ENCODE measurements at places on chromosomes 7 and 10.
A peak's percentile ranks its signal among the peaks of the same experiment; 100 is the strongest.

- no peak for DNase-seq
Measured at GRCh38 chr7:35505066-35505465, 189.9 kb downstream of the HERPUD2 start.

DNA sequence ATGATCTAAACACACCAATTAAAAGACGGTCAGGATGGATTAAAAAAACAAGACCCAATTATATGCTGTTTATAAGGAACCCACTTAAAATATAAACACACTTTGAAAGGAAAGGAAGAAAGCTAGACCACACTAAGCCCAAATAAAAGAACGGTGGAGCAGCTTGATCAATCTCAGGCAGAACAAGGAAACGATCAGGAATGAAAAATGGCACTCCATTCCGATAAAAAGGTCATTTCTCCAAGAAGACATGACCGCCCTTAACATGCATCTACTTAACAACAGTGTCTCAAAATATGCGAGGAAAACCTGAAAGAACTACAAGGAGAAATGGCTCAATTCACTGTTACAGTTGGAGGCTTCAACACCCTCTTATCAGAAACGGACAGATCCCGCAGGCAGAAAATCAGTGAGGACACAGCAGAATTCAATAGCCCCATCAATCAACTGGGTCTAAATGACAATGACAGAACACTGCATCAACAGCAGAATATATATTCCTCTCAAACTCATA is 210.0 kb downstream of the MAD1L1 start:
- DNase-seq, result no peak

DNA sequence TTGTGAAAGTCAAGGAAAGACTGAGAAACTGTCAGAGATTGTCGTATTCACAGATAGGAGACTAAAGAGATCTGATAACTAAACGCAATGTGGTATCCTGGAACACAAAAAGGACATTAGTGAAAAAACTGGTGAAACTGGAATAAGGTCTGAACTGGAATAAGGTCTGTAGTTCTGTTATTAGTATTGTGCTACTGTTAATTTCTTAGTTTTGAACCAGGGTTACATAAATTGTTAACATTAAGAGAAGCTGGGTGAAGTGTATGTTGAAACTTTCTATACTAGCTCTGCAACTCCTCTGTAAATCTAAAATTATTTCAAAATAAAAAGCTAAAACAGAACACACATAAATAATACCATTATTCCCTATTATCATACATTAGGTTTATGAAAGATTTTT is 3.4 kb upstream of the NT5C2 start:
- no peak for DNase-seq

DNA sequence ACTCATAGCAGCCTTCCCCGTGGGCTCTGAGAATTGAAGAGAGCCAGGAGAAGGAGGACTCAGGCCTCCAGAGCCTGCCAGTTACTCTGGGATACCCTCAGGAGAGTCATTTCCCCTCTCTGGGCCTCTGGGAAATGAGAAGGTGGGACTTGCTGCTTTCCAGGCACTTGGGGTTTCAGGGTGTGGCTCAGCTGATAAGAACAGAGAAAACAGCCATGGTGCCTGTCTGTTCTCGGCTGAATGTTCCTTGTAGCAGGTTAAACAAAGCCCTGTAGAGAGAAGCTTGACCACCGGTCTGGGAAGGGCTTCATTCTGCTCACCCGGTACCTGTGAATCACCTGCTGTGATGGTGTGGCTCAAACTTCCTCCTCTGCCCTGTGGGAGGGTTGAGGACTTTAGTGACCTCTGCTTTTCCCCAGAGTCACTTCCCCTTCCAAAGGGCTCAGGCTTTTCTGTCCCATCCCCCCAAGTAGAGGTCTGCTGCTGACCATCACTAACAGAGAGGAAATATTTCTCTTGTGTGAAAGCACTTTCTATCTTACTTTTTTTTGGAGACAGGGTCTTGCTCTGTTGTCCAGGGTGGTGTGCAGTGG is 212.4 kb upstream of the GALNT17 start:
- DNase-seq, result no peak

GRCh38 chr7:50147951-50148808 is 55.1 kb upstream of the ZPBP start:
- peak; percentile 43 for DNase-seq

GRCh38 chr7:21651697-21652096 is 108.9 kb downstream of the DNAH11 start:
- DNase-seq, result no peak

DNA sequence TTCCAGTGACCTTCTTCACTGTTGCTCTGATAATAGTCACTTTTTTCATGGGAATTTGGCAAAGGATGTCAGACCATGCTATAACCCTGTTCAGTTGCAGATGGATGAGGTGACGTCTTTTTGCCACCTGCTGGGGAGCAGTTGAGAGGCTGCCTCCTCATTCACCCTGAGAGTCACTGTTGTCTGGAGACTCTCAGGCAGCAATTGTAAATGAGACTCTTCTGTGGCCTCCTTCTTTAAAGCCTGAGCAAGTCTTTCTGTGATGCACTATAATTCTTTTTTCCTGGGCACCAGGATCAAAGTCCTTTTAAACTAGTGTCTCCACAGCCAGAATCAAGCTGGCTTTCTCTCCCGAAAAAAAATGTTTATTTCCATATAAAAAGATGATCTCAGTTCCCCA is 345.1 kb downstream of the ARL4A start:
- no peak for DNase-seq

- DNase-seq, result no peak
Measured at GRCh38 chr7:379456-380138, 89.6 kb downstream of the FOXL3 start.

DNA sequence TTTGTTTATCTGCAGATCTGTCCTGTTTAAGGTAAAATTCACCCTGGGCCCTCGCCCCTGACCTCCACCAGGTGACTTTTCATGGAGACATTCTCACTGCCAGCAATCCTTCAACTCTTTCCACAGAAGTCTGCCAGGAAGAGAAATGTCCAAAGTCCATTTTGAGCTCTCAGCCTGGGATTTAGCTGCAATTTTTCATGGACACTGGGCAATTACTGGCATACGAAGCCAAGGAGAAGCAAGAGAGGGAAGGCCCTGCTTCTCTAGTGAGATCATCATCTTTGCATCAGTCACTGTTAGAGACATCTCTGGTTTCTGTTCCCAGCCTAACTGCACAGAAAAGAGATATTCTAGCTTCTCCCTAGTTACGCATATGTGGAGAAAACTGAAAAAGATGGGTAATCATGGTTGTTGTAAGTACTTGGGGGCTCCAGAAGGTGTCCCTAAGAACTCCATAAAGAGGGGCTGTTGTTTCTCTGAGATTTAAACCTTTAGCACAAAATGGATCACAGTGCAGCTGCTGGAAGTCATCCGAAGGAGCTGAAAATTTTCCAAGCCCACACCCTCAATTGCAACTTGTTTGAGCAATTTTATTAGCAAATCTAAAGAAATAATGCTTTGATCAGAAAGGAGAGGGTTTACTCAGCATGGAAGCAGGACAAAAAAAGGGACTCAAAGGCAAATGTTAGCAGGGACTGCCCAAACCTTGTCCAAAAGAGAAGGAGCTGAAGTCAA is 168.9 kb downstream of the SNX10 start:
- no peak for DNase-seq

DNA sequence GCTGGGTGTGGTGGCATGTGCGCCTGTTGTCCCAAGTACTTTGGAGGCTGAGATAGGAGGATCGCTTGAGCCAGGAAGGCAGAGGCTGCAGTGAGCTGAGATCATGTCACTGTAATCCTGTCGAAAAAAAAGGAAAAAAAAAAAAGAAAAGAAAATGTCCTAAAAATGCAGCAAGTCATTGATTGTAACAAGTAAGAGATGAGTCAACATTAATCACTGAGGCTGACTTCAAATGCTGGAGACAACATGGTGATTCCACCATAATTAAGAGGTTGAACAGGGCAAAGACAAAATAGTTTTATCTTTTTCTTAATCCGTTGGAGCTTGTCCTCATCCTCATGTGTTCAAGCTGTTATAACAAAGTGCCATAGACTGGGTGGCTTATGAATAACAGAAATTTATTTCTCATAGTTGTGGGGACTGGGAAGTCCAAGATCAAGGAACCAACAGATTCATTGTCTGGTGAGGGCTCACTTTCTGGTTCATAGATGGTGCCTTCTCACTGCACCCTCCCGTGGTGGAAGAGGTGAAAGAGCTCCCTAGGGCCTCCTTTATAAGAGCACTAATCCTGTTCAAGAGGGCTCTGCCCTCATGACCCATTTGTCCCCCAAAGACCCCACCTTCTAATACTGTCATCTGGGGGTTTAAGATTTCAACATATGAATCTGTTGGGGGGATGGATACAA is 60.3 kb downstream of the TBXAS1 start:
- no peak for DNase-seq

- no peak for DNase-seq
Measured at GRCh38 chr10:2340831-2341647, 603.7 kb upstream of the ADARB2 start.

- DNase-seq, result no peak
Measured at GRCh38 chr7:20913853-20914252, 127.2 kb upstream of the SP8 start.

GRCh38 chr10:102537948-102538347 is 34.2 kb downstream of the SUFU start:
- DNase-seq, result no peak

DNA sequence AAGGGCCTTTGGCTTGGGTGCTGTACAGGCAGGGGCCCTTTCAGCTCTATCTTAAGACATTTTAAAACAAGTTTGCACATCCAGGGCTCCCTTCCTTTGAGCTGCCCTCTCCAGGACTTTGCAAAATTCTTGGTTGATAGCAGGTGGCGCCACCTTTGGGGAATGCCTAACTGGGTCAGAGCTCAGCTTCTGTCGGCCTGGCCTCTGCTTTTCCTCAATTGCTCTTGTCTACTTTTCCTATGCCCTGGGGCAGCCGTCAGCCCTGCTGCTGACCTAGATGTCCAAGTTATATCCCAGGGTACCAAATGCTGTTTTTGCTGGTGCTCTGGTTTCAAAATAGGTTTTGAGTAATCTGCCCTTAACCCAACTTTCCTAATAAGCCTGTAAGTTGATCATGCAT is 65.8 kb downstream of the APBB1IP start:
- no peak for DNase-seq

DNA sequence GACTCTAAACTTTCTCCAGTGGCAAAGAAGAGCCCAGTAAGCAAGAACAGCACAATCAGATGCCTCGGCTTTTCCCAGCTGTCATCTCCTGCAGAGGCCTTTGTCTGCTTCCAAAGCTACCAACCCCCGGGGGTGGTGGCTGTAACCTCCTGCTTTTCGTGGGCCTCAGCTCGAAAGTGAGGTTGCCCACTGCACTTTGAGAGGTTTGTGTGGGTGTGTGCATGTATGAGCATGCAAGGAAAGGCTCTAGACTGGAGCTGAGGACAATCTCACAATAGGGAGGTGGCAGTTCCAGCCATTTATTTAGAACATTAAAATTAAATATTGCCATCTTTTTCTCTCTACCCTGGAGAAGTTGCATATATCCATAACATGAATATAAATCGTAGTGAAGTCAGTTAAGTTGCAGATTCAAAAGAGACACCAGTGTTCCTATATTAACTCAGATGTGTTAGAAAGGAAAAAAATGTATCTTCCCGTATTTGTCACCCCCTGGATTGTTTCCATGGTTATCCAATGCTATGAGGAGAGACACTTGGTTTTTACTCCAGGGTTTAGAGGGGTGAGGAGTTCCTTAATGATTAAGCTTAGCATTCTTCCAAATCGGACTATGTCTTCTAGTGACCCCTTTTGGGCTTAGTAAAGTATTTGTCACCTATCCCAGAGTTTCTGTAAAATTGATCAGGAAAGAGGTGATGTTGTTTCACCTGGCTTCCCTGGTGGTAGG is 781.1 kb downstream of the INHBA start:
- DNase-seq, result no peak

- DNase-seq, result no peak
Measured at GRCh38 chr10:132556994-132557441, 19.4 kb downstream of the INPP5A start.

DNA sequence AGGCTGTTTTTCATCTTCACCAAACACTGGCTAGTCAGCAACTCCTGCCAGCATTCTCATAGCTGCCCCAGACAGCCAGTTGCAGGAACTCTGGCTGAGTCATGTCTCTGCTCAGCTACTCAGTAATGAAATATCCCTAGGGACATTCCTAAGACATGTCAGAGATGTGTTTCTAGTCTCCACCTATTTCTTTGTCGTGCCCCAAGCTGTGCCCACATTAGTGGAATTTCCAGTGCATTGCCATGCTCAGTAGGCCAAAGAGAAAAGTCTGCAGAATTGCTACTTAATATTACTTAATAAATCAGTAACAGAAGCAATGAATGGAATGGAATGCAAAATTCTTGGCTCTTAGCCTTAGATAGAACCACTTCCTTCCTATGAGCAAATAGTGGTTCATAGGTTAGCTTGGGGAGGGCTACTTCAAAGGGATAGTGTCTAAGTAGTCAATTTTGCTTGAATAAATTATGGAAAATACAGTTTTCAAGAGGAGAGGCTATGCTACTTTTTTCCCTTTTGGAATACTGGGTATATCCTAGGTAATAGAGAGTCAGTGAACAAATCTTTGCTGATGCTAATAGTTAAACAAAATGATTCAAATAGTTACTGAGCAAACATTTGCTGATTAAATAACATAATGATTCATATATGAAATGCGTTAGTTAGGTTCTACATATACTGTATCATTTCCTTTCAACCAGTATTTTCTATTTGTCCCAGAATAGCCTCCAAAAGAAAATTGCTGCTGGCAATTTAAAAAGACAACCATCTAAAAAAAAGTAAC is 23.6 kb upstream of the SEMA3C start:
- DNase-seq, result no peak

- DNase-seq, result no peak
Measured at GRCh38 chr10:131431533-131431932, 120.0 kb upstream of the TCERG1L start.

DNA sequence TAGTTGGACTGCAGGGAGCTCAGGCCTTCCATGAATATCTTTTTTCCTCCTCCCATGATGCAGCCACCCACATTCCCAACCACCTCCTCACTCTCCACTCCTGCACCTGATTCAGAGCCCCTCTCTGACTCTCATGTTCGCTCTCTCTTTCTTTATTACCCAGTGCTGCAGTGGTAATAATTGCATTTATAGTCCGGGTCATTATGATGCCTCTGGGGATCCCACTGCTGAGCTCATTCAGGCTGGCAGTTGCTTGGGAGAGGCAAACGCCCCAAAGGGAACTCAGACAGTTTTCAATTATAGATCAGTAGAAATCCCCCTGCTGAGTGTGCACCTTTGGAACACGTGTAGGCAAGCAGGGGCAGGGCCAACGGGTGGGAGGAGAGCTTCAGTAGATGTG is 953.0 kb downstream of the GRID1 start:
- no peak for DNase-seq

GRCh38 chr7:21984042-21984441 is 38.3 kb upstream of the CDCA7L start:
- DNase-seq, result no peak
